Hypothalamus (tissue), 51 donors: ENCODE measurements at places on chromosomes 12 and 14.

DNA sequence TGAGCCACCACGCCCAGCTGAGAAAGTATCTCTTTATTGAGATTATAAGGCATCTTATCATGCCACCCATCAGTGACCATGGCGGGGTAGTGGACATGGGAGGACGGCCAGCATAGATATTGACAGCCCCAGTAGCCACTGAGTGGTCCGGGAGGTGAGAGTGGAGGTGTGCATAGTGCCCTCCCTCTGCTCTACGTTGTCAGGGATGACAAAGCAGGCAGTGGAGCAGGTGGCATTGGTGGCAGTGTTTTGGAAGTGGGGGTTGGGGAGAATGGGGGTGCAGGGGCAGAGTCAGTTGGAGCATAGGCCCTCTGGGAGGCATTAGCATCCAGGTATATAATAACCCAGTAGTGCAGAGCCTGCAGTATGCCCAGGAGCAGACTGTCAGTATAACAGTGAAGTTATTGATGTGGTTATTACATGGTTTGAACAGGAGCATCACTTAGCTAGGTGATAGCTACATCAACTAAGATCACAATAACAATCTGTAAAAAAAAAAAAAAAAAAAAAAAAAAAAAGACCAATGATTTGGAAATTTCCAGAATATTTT, 41.1 kb downstream of the GNG2 start:
- DNase-seq: no peak

GRCh38 chr12:9221483-9221882, 13.3 kb upstream of the PZP start:
- DNase-seq: no peak

- DNase-seq: no peak
Observed at GRCh38 chr14:95683793-95684192, 2.4 kb upstream of the TCL1B start.

GRCh38 chr12:128817111-128818015, 6.4 kb downstream of the SLC15A4 start:
- no peak for DNase-seq

- DNase-seq: no peak
Observed at GRCh38 chr14:70333289-70333688, 26.2 kb downstream of the COX16 start.

- DNase-seq: no peak
Observed at GRCh38 chr12:97404093-97404492, 58.5 kb upstream of the RMST start.

- no peak for DNase-seq
Observed at GRCh38 chr12:104237930-104238329, 22.4 kb downstream of the TXNRD1 start.

DNA sequence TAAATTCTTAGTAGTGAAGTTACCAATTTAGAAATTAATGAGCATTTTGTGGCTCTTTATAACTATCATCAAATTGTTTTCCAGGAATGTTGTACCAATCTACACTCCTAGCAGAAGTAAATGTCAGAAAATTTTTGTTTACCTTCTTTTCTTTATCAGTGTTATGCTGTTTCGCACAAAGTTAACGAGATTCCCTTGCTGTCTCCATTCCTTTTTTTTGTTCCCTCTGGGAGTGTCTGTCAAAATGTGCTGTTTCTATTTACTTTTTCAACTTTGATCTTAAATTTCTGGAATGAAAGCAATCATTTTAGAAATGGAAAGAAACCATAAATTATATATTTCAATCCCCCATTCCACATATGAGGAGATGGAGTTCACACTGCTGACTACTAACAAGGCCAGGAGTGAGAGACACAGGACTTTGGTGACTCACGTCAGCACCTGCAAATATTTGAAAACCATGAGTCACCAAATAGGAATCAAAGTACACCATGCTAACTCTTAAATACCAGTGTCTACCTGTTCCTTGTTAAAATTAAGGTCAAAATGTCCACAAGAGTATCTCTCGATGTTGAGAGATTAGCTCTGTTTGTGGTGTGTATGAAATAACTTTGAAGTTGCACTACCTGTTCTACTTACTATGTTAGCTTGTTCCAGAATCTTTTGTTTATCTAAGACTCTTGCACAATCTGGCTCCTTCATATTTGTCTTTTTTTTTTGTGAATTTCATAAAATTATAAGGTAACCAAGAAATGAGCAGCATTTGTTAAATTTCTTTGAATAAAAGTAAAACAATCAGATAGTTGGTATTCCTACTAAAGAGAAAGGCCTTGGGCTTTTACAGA, 106.0 kb downstream of the RMST start:
- DNase-seq: no peak

DNA sequence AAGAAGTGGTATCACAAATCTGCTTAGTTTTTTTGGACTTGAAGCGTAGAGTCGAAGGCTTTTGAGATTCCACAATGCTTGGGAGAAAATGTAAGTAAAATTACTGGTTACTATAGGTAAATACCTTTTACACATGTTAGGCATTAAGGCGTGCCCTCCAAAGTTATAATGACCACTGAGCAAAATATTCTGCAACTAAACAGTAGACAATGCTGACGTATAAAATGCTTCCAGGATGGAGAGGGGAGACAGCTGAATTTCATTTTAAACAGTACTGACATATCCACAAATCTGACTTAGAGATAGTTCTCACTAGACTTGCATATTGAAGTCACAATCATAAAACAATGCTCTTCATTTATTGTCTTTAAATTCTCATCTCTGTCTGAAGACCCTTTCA, 144.5 kb upstream of the DCN start:
- no peak for DNase-seq

- DNase-seq: no peak
Observed at GRCh38 chr12:99476956-99477355, 170.6 kb upstream of the GARIN6 start.
